ENCODE measurements at places on chromosomes 11 and 22. TPM values are rescaled to one million over a fixed set of nuclear protein-coding genes. Genes with fewer than 3 reads are reported as not detected.

Gene SIRT3
- total RNA-seq = 16.3 TPM

Gene MYO7A
- not detected for total RNA-seq

GRCh38 chr11:46508360-46508759 lies 85.5 kb downstream of the AMBRA1 start:
- H3K4me1 ChIP-seq = peaks cover 21% of the 10 kb centered on the region
- no peaks in the 10 kb centered on the region for H3K27me3 ChIP-seq
- H3K4me3 ChIP-seq = no peak overlapping the region

GRCh38 chr11:62179995-62180394 lies 10.0 kb upstream of the SCGB1D1 start:
- no peaks in the 10 kb centered on the region for H3K36me3 ChIP-seq
- H3K4me1 ChIP-seq = no peaks in the 10 kb centered on the region
- H3K27ac ChIP-seq = no peak overlapping the region
- DNase-seq = no peak
- H3K4me3 ChIP-seq = no peak overlapping the region

DNA sequence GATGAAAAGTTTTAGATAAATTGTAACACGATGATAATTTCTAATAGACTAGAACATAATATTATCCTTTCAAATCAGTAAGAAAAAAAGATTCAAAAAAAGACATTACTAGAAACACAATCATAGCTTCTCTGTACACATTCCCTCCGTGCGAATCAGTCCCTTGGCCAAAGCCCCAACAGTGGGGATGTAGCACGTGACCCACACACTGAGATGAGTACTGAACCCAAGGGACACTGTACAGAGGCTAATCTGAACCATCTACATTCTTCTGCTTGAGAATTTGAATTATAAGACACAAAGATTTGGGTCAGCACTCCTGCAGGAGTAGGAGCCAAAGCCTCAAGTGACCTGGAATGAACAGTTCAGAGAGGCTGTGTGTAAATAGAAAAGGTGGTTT lies 353.7 kb downstream of the INSC start:
- no peak overlapping the region for H3K27ac ChIP-seq
- DNase-seq = no peak
- H3K4me1 ChIP-seq = no peaks in the 10 kb centered on the region
- no peaks in the 10 kb centered on the region for H3K36me3 ChIP-seq
- no peaks in the 10 kb centered on the region for H3K27me3 ChIP-seq
- H3K4me3 ChIP-seq = no peak overlapping the region

Data from natural killer cell treated with Interleukin-12 subunit alpha and Interleukin-12 subunit beta and Interleukin-15 and Interleukin-18, amount 100 ng/mL, for 72 hours (primary cell).